GM23248 (cell line): ENCODE measurements at places on chromosomes 13 and 19. TPM values are rescaled to one million over a fixed set of nuclear protein-coding genes. Genes with fewer than 3 reads are reported as not detected.

PSG7 gene
- total RNA-seq: not detected in 2 replicates

WDR88 gene
- not detected in 2 replicates for total RNA-seq

FGF14 gene
- under 0.01 TPM in 1 of 2 replicates, not detected in the other for total RNA-seq

DNA sequence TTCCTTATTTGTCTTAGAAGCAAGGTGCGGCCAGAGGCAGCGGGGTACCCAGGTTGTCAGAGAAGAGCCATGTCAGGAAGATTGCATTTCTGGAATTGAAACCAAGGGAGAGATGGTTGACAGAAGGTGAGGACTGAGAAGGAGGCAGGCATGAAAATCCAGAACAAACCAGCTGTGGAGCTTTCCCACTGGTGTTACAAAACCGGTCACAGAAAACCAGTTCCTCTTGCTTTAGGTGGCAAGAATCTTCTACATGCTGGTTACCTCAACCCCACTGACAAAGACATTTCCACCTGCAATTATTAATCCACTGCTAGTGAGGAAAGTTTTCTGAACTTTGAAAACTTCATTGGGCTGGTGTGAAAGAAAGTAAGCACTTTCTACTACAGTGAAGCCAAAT, 64.0 kb upstream of the MED4 start:
- peak overlapping the region; percentile 71 for H3K27ac ChIP-seq
- H3K36me3 ChIP-seq: no peaks in the 10 kb centered on the region
- no peak overlapping the region for H3K4me3 ChIP-seq
- peaks cover 37% of the 10 kb centered on the region for H3K4me1 ChIP-seq
- H3K27me3 ChIP-seq: no peaks in the 10 kb centered on the region
- DNase-seq: no peak

- peaks cover 31% of the 10 kb centered on the region; the same call in 1 of the 2 replicates for H3K27me3 ChIP-seq
- no peak overlapping the region for H3K4me3 ChIP-seq
- H3K4me1 ChIP-seq: no peaks in the 10 kb centered on the region
- no peak overlapping the region for H3K27ac ChIP-seq
- peak; percentile 48 for DNase-seq
These were observed 502.4 kb downstream of the MYO16 start for GRCh38 chr13:109131698-109132257.
